ENCODE measurements at places on chromosomes 6 and 20.

GRCh38 chr6:33343953-33344611, 26.5 kb upstream of the ZBTB22 start:
- no peak for DNase-seq

- no peak for DNase-seq
These were observed 1.1 kb downstream of the CTSA start for GRCh38 chr20:45892049-45892825.

- no peak for DNase-seq
These were observed 192.2 kb downstream of the SASH1 start for GRCh38 chr6:148534871-148535270.

DNA sequence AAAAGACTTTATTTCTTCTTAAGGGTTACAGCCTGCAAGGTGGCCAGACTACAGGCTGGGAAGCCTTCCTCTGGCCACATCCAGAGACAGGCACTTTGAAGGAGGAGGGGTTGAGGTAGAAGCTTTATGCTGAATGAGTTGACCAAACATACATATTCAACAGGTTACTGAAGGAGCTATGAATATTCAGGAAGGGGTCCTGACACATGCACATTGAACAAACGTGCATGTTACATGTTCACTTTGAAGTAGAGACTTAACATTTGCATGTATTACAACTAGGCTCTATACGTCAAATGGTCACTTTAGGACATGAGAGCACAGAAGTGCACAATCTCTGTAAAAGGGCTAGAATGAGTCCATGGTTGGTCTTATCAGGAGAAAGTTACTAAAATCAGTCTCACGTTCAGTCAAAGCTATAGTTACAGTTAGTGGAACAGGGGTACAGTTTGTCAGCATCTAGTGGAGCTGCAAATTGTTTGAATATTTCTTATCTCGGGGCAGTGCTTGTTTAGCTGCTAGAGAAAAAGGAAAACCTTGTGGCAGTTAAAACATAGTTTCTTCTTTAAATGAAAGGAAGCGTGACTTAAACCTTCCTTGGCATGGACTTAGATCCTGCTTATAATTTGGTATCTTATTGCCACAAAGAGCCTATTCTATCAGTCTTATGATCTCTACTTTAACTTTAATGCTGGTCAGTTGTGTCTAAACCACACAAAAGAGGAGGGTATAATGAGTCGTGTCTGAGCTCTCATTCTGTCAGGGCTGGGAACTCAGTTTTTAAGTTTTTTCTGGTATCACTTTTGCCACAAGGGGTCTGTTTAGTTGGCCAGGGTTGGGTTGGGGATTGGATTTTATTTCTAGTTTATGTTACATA, 4.6 kb upstream of the ZSCAN9 start:
- DNase-seq: no peak

- DNase-seq: no peak
These were observed 167.9 kb downstream of the PREX1 start for GRCh38 chr20:48659858-48660257.

DNA sequence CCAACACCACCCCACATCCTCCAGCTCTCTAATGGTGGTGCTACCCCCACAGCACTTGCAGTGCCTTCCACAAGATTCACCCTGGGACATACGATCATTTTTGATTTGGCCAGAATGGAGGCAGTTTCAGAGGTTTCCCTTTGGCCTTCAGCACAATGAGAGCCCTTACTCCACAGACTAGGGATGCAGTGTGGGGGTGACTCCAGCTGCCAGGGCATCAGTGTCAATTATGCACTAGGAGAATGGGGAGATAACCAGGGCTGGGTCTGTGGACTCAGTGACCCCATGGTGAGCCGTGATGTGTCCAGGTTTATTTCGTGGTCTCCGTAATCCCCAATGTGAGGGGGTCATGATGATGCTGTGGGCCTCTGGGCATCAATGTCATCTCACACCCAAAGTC, 31.5 kb upstream of the MICB start:
- DNase-seq: no peak

DNA sequence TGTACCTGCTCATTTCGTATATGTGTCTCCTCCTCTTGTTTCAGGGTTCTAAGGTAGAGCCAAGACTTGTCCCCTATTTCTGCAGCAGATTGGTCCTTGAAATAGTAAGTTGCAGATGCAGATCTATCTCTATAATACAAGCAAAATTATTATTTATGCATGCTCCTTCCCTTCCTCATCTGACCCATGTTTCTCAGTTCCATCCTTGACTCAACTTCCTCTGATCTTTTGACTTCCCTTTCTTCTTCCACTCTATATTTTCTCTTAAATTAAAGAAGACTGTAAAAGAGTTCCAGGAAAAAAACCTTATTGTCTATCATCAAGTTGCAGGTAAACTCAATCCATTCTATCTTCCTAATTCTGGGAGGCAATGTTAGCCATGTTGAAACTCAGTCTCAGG, 23.7 kb downstream of the PLA2G7 start:
- DNase-seq: no peak

- DNase-seq: peak; percentile 94
These were observed 119.1 kb downstream of the DHX35 start for GRCh38 chr20:39081255-39081654.

DNA sequence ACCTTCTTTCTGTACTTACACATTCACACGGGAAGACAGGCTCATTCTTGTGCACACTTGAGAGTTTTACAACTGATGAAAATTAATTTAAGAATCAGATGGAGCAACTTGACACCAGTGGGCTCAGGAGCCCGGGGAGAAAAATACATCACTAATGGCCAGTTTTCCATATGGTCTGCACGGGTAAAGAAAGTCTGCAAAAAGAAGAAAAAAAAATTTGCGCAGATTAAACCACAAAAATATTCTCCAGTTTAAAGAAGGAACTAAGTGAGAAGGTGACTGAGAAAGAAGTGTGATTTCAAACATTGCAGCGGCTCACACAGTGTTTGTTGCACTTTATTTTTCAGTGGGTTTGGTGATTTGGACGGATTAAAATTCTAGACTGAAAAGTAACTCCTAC, at the start of gene TULP4:
Gene TULP4 (plus strand): TSS at position 301 of the 400 bp plus-strand sequence. CDS start 1,552 bp downstream, outside the sequence.
- no peak for DNase-seq

DNA sequence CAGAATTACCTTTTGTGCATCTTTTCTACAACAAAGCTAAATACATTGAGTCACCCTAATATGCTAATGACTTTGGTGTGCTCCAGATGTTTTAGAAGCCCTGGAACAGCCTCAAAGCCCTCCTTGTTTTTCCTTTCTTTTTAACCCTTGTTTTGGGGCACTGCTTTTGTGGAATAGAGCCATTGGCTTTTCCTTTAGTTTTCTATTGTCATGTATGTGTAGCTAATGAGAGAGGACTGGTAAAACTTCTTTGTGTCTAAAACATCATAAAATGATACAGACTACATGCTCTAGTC, 158.8 kb downstream of the JARID2 start:
- DNase-seq: no peak

- no peak for DNase-seq
These were observed 42.8 kb upstream of the UBR2 start for GRCh38 chr6:42520786-42521607.

- DNase-seq: no peak
These were observed 127.4 kb upstream of the RPS6KA2 start for GRCh38 chr6:166754218-166755030.

DNA sequence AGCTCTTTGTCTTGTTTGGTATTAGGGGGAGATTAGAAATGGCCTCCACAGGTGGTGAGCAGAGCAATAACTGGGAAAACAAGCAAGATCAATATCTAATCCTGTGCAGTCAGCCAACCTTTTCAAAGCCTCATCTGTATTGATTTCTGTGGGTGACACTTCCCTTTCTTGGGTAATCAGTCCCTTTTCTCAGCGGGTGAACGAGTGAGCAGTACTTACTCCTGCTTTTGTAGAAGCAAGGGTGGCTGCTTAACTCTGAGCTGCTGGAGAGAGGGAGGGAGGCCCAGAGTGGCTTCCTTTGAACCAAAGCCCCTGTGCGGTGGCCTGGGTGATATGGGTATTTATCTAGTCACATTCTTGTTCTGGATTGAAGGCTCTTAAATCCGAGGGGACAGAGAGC, 254.8 kb upstream of the CHD6 start:
- DNase-seq: no peak

DNA sequence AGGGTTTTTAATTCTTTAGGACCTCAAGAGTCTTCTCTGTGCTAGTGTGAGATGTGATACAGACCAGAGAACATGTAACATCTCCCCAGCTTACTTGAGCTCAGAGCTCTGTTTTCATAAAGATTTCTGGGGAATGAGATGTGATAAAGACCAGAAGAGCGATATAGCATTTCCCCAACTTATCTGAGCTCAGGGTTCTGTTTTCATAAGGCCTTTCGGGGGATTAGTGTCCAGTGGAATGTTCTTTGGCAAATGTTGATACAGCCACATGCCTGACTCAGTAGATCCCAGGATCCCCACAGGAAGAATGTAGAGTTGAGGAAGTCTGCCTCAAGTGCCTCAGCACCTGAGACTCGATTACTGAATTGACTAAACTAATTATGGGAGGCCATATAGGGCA, 18.7 kb upstream of the TOP1 start:
- DNase-seq: no peak

GRCh38 chr6:157677235-157677634, 145.8 kb upstream of the SNX9 start:
- no peak for DNase-seq

- DNase-seq: no peak
These were observed 15.1 kb downstream of the ADGRG6 start for GRCh38 chr6:142316791-142317368.

DNA sequence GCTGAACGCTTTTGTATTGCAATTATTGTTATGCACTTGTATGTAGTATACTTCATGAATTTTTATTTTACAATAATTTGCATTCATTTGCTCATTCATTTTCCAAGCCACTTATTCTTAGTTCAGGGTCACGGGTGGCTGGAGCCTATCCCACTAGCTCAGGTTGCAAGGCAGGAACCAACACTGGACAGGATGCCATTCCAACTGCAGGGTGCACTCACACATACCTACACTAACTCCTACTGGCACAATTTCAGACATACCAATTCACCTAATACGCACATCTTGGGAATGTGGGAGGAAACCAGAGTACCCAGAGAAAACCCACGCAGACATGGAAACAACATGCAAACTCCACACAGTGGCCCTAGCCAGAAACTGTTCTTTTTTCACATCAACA, 61.8 kb downstream of the LMBRD1 start:
- DNase-seq: no peak

- DNase-seq: no peak
These were observed 368.5 kb upstream of the SYNCRIP start for GRCh38 chr6:86010915-86011786.

- no peak for DNase-seq
These were observed 223.1 kb upstream of the AGPAT4 start for GRCh38 chr6:161496941-161497340.

GRCh38 chr6:141562851-141563763, 569.6 kb upstream of the GJE1 start:
- no peak for DNase-seq

DNA sequence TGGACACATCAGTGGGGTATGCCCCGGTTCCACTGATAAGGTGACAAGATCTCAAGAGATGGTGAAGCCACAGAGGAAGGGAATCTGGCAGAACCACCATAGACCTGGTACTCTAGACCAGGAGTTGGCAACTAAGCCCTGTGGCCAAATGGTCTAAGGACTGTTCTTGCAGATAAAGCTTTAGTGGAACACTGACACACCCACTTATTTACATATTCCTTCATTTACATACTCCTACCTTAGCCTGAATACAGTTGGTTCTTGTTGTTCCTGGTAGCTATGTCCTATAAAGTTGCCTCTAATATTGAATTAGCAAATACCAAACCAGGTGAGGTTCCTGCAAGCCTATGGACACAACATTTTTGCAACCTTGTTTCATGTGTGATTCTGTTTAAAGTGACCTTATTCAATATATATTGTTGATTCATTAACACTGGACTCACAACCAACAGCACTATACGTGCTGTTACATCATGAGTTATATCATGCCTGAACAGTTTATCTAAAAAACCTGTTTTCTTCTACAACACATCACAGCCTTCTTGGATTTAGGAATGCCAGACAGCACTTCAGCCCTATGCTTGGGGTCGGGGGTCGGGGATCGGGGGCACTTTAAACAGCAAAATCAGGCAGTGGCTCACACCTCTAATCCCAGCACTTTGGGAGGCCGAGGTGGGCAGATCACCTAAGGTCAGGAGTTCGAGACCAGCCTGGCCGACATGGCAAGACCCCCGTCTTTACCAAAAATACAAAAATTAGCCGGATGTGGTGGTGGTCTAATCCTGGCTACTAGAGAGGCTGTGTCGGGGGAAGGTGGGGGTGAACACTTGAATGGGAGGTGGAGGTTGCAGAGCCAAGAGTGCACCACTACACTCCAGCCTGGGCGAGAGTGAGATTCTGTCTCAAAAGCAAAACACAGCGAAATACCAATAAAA, 2.5 kb downstream of the CCDC167 start:
- DNase-seq: no peak

- no peak for DNase-seq
These were observed 84.3 kb upstream of the RALY start for GRCh38 chr20:33909331-33909921.

DNA sequence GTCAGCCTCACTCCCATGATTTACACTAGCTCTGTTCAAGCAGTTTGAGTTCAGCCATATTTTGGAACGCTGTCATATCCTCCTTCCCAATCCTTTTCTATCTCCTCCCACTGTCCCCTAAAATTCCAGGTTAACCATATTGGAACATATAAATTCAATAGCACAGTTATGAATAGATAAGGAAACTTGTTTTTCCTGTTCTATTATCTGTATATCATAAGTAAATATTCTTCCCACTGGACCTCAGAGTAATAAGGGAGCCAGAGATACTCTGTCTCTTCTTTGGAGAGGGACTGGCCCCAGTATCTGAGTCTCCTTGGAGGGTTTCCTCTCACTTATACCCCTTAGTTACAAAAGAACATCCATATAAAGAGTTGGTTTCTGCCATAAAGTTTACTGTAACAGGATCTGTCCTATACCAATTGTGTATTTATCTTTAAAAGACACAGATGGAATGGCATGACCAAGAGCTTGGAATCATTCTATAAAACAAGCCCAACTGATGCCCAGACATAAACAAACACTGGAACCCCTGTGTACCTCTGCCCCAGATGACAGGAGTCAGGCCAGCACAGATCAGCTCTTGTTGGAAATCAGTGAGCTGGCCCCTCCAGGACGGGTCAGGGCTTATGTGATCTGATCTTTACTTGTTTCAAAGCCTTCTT, 67.1 kb downstream of the EPB41L2 start:
- no peak for DNase-seq

GRCh38 chr20:6718662-6719368, 48.7 kb upstream of the BMP2 start:
- no peak for DNase-seq

- DNase-seq: no peak
These were observed 29.9 kb downstream of the MAP3K7 start for GRCh38 chr6:90557006-90557405.
